Activated T-cell treated with anti-CD3 and anti-CD28 coated beads, Interleukin-2, amount 50 U/mL, for 24 hours (primary cell): ENCODE measurements at places on chromosomes 3 and 15.

DNA sequence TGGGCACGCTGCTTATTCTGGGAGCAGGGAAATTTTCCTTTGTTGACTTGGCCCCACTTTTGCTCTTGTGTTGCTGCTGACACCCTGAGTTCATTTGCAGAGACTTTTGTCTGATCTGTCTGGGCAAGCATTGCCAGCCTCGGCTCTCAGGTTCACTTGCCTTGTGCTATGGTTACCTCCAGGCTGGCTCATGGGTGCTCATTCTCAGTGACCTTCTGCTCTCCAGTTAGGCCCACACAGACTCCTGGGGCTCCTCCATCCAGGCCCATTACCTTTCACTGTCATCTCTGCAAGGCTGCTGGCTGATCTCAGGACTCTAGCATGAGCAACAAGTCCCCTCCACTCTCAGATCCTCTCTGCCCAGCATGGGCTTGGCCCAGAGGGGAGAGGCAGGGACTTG, 108.3 kb downstream of the IL20RB start:
- H3K36me3 ChIP-seq: no peaks in the 10 kb centered on the region
- no peak overlapping the region for H3K4me3 ChIP-seq
- H3K27ac ChIP-seq: no peak overlapping the region
- DNase-seq: no peak
- H3K27me3 ChIP-seq: peaks cover 1% of the 10 kb centered on the region

DNA sequence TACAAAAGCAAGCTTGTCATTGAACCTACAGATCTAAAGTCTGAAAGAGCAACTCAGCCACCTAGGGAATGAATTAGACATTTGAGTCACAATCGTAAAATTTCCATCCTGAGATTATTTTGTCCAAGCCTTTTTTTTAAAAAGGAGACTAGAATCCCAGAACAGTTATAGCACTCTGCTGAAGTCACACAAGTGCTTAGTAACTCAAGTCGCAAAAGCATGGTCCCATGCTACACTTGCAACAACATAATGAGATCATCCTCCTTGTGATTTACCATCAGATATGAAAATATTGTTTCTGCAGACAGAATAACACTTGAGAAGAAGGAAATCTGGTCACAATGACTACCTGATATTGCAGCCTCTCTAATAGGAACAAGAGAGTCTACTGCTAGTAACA, 106.7 kb downstream of the ZIC4 start:
- no peak overlapping the region for H3K4me3 ChIP-seq
- no peaks in the 10 kb centered on the region for H3K4me1 ChIP-seq
- no peak overlapping the region for H3K27ac ChIP-seq
- no peaks in the 10 kb centered on the region for H3K27me3 ChIP-seq
- no peaks in the 10 kb centered on the region for H3K36me3 ChIP-seq
- no peak for DNase-seq

DNA sequence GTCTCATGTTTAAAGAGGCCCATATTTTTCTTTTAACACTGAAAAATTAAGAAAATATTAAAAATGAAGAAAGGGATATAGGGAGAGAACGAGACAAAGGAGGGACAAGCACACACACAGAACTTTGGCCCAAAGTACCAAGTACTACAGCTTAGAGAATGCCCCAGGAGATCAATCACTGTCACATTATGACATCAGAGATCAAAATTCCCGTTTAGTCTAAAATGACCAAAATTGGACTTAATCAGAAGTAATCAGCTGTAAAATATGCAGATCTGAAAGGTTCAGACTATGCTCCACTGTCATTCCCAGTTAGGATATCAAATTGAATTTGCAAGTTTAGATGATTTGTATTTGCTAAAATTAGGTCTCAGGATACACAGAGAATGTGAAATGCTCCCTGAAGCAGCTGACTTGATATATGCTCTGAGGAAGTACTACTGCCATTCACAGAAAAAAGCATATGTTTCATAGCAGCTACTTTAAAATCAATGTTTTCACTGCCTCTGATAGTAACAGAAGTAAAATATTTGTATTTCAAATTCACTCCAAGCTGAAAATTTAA, 123.0 kb downstream of the PEAK1 start:
- no peak overlapping the region for H3K27ac ChIP-seq
- no peaks in the 10 kb centered on the region for H3K36me3 ChIP-seq
- H3K4me3 ChIP-seq: no peak overlapping the region
- no peak for DNase-seq
- H3K4me1 ChIP-seq: no peaks in the 10 kb centered on the region
- H3K27me3 ChIP-seq: no peaks in the 10 kb centered on the region

DNA sequence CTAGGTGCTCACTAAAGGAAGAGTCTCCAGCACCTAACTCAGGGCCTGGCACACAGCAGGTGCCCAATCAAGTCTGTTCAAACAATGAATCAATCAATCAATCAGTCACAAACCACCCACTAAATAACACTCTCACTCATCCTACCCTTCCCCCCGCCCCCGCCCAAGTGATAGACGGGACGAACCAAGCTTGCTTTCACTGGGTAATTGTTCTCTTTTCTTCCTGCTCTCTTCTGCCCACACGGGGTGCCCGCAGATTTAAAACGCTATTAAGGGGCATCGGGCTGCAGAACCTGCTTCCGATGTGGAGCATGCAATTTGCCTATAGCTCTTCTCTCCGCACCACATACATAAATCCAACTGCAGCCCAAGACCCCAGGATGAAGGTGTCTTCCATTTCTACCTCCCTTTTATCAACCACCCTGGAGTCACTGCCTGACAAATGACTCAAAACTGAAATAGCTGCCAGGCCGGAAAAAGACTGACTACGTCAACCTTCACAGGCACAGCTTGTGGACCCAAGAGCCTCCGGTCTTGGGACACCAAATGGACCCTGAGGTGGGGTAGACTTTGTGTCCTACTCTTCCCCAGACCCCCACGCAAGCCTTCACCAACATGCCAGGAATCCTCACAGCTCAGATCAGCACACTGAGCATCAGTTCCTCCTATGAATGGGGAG, 1.7 kb downstream of the KLHL25 start:
- H3K4me1 ChIP-seq: peaks cover 51% of the 10 kb centered on the region
- peak overlapping the region; percentile 86 for H3K27ac ChIP-seq
- DNase-seq: peak; percentile 46
- peaks cover 6% of the 10 kb centered on the region for H3K36me3 ChIP-seq
- no peaks in the 10 kb centered on the region for H3K27me3 ChIP-seq
- peak overlapping the region; percentile 85 for H3K4me3 ChIP-seq

DNA sequence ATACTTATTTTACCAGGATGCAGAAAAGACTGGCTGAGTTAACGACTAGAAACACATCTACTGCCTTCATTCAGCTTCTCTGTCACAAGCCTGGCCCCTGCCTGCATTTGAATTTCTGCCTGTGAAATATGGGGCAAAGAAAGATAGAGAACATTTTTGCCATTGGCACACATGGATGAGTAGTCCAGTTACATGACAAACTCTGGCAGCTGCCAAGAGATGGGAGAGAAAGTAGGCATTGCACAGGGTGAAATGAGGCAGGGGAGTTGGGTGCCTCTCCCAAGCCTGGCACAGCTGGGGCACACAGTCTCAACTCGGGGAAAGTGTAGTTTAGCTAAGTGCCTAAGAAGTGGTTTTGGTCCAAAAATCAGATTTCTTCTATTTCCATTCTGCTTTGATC, 24.0 kb downstream of the ANXA2 start:
- H3K36me3 ChIP-seq: peaks cover 73% of the 10 kb centered on the region
- peaks cover 33% of the 10 kb centered on the region for H3K4me1 ChIP-seq
- no peak for DNase-seq
- peak overlapping the region; percentile 20 for H3K27ac ChIP-seq
- H3K4me3 ChIP-seq: no peak overlapping the region
- no peaks in the 10 kb centered on the region for H3K27me3 ChIP-seq

GRCh38 chr3:120245386-120245785, 39.6 kb downstream of the GPR156 start:
- no peak for DNase-seq
- H3K4me3 ChIP-seq: no peak overlapping the region
- peaks cover 29% of the 10 kb centered on the region for H3K27me3 ChIP-seq
- no peaks in the 10 kb centered on the region for H3K4me1 ChIP-seq
- H3K36me3 ChIP-seq: no peaks in the 10 kb centered on the region

GRCh38 chr3:96959901-96960641, 145.7 kb downstream of the EPHA6 start:
- no peaks in the 10 kb centered on the region for H3K36me3 ChIP-seq
- no peaks in the 10 kb centered on the region for H3K27me3 ChIP-seq
- no peak overlapping the region for H3K4me3 ChIP-seq
- DNase-seq: no peak
- no peaks in the 10 kb centered on the region for H3K4me1 ChIP-seq

- peaks cover 46% of the 10 kb centered on the region for H3K4me1 ChIP-seq
- H3K27ac ChIP-seq: peak overlapping the region; percentile 88
- peak overlapping the region; percentile 77 for H3K4me3 ChIP-seq
- DNase-seq: no peak
- H3K27me3 ChIP-seq: no peaks in the 10 kb centered on the region
Measured at GRCh38 chr15:51738553-51738952, 1.1 kb upstream of the LYSMD2 start.

GRCh38 chr15:44231842-44232241, 36.8 kb upstream of the FRMD5 start:
- H3K27me3 ChIP-seq: peaks cover 12% of the 10 kb centered on the region
- H3K27ac ChIP-seq: no peak overlapping the region
- H3K4me1 ChIP-seq: no peaks in the 10 kb centered on the region
- DNase-seq: no peak
- H3K36me3 ChIP-seq: no peaks in the 10 kb centered on the region
